ENCODE measurements at places on chromosomes 2 and 18.

DNA sequence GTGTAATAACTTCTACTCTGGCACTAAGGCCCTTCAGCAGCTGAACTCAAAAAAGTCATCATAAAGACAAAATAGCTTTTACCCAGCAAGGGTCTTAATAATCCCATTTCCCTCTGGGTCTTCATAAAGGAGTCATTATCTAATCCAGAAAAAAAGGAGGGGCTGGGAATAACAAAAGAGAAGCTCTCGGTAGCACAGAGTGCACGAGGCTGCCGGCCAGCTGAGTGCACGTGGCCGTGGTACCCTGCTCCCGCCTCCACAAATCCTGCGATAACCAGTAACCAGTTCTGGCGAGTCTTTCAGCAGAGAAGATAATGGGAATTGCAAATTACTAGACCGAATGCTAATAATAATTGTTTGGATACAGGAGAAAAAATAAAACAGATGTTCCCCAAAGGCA lies 7.5 kb downstream of the NRP2 start:
- no peak for DNase-seq

- no peak for DNase-seq
Measured at GRCh38 chr2:116440104-116440653, 1374.3 kb upstream of the DDX18 start.

- DNase-seq = no peak
Measured at GRCh38 chr18:59268721-59269562, 4.3 kb downstream of the RAX start.

GRCh38 chr18:2654928-2655177 lies 673 bp upstream of the SMCHD1 start:
- no peak for DNase-seq

DNA sequence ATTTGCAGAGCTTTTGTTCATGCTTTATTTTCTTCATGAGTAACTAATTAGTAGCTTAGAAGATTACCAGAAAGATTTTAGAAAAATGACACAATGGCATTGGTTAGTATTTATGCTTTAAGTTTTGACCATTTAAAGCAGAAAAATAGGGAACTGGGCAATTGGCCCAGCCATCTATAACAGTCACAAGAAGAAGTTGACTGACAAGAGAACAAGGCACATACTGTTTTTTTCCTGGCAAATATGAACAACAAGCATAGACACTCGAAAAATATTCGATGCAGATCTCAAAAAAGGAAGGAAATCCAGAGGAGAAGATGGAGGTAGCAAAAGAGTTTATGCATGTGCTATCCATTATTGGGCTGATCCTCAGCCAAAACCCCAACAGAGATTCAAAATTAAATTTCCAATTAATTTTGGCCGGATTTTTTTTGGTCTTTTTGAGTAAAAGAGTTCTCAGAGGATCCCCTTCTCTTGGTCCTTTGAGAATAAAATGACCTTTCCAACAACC lies 200.8 kb upstream of the SLC35G4 start:
- DNase-seq = no peak

GRCh38 chr2:46175419-46175818 lies 121.8 kb upstream of the EPAS1 start:
- DNase-seq = no peak

DNA sequence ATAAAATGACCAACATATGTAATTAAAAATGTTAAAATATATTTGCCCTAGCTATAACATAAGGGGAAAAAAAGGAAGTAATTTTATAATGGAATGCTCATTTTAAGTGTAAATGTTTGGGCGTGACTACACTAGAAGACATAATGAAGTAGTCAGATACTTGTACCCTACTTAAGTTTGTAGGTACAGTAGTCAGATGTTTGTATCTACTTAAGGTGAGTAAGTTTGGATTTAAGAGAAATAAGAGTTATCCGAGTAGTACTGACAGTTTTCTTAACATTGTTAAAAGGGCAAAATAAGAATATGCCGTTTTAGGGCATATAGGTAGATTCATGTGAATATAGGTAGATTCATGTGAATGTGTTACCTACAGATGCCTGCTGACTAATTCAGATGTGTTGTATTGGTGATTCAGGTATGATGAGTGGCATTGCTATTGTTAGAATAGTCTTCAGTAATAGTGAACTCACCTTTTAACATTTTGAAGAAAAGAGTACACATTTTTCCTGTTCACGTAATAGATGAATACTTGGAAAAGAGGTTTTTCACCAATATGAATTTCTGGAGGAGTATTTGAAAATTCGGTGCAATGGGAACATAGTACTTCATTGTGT lies 14.9 kb downstream of the VAPA start:
- no peak for DNase-seq

- no peak for DNase-seq
Measured at GRCh38 chr2:4246364-4247131, 543.2 kb downstream of the DCDC2C start.

DNA sequence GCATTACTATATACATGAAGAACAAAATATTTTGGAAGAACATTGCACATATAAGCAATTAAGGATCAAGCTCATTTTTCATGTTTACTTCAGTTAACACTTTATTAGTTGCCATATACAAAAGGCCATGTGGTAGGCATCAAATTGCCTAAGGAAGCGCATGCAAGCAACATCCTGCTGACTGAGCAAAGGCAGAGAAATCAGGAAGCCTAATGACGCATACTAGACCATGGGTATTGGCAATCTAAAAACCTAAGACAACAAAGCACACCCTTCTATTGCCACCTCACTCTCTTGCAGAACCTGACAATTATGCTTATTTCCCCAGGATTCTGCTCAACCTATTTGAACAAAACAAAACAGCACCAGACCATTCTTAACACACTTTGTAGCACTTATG lies 171.9 kb downstream of the STK39 start:
- no peak for DNase-seq

DNA sequence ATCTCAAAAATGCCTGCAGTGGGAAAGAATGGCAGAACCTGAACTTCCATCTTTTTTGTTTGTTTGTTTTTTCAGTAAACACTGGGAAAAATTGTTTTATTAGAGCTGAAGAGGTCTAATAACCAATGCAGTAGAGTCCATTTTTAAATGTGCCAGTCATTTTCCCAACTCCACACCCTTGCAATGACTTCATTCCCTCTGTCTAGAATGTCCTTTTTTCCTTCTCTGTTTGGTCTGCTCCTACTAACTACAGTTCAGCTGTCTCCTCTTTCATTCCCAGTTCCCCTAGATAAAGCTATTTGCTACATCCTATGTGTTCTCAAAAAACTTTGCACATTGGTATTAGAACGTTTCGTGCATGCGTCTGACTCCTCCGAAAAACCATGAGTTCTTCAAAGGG lies 9.3 kb upstream of the RAPH1 start:
- no peak for DNase-seq

GRCh38 chr18:32450874-32451273 lies 19.8 kb downstream of the GAREM1 start:
- DNase-seq = no peak

DNA sequence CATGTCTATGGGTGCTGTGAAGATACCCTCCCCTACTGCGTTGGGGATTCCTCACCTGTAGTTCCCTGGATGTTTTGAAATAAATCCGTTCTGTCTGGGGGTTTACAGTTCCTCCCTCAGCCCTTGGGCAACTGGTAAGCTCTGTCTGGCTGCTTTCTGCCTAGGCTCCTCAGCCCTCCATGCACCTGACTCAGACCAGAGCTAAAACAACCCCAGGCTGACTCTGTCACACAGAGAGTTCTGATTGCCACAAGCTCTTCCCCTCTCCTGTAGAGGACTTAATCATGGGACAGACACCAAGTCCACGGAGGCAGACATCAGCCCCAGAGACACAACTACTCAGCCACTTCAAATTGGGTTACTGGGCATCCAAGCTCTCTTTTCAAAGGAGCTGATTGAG lies 6.3 kb downstream of the VIT start:
- no peak for DNase-seq

DNA sequence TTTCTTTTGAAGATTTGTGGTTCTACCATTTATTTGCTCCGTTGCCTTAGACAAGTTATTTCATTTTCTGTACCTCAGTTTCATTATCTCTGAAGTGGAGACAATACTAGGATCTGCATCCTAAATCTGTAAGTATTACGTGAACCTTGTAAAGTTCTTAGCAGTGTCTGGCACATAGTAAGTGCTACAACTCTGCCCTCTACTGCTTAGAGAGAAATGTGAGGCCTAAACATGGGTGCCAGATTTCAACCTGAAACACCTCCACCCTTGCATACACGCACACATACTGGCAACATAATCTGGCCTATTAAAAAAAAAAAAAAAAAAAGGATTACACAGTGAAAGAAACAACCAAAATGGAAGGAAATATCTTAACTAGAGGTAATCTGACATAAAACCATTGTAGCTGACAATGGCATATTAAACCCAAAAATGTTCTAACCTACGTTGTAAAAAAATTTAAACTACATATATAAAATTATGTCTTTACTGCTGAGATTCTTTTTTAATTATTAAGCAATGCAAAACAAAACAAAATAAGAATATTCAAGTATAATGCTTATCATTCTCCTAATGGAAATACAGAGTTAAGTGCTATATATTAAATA lies 132.6 kb downstream of the MAP2 start:
- no peak for DNase-seq

DNA sequence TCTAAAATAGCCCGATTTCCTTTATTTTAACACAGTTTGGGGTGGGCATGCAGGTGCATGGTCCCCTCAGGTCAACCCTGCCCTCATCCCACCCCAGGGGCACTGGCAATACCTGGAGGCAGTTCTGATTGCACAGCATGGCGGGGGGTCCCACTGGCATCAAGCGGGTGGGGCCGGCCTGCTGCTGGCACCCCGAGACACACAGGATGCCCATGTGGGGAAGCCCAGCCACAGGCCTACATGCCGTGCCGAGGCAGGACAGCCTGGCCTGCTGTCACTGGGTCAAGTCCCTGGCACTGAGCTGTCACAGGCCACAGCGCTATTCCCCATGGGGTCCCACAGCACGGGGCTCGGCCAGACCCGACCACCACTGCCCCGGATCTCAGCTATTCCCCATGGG lies 11.9 kb upstream of the KCNG2 start:
- no peak for DNase-seq

DNA sequence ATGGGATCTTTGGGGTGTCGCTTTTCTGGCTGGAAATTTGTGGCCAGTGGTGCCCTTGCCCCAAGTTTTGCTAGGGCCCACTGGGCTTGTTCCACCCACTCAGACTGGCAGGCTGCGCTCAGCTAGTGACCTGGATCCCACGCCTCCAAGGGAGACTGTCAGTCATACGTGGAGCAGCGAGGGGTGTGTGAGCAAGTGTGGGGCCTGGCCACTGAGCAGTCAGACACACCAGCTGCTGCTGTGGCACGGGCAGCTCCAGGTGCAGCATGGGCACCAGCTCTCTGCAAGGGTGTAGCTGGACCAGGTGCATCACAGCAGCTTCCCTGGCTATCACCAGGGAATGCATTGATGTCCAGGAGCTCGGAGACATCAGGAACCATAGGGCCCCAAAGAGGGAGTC lies 327.0 kb downstream of the NR4A2 start:
- DNase-seq = no peak

DNA sequence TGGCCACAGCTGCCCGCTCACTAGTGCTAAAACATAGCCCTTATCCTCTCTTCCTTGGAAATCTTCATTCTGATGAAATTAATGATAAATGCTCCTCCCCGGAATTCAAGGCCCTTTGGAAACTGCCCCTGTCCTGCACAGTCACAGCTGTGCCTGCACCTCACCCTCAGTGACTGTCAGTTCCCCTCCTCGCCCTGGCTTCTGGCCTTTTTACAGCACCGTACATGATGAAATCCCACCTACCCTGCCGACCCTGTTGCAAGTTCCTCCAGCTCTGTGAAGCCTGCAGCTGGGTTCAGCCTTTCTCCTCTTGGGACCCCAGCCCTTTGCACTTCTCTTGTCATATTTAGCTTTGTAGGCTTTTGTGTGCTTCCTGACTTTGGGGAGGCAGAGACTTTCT lies 48.4 kb downstream of the DCDC2C start:
- DNase-seq = no peak

DNA sequence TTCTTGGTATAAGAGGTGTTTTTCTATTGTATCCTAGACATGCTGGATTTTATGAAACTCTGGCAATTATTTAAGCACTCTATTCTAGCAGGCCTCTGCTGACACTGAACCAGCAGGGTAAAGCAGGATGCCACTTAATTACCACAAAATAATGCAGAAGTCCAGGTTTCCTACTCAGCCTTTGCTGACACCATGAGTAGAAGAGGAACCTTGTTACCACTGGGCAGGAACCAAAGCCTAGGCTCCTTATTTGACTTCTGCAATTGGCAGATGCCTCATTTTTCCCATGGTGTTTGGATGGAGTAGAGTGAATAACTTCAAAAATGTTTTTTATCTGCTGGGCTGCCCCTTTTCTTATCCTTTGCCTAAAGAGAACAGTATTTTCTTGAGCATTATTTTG lies 60.8 kb downstream of the THNSL2 start:
- no peak for DNase-seq

DNA sequence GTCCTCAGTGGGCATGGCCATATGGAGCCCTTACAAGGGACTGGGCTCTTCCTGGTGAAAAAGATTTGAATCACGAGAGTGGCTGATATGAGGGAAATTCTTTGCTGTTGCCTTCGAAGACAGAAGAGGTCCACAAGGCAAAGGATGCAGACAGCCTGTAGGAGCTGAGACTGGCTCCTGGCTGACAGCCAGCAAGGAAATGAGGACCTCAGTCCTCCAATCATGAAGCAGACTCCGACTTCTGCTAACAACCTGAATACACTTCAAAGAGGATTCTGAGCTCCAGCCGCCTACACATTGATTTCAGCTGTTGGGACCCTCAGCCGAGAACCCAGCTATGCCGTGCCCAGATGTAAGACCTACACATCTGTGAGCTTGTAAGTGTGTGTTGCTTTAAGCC lies 3.0 kb upstream of the ST8SIA5 start:
- no peak for DNase-seq

DNA sequence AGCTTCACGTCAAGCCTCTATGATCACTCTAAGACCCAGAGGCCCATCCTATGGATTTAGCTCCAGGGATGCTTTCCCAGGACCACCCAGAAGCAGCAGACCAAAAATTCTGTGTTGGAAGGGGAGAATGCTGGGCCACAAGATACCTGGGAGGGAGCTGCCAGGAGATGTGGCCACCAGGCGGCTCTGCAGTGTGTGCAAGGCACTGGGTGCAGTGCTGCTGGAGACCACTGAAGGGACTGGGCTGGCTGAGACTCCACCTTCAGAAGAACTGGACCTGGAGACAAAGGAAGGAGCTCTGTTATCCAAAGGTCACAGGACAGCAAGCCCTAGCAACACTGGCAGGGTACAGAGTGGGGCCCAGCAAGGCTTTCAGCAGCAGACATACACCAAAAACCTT lies 34.0 kb downstream of the KANSL3 start:
- DNase-seq = no peak

DNA sequence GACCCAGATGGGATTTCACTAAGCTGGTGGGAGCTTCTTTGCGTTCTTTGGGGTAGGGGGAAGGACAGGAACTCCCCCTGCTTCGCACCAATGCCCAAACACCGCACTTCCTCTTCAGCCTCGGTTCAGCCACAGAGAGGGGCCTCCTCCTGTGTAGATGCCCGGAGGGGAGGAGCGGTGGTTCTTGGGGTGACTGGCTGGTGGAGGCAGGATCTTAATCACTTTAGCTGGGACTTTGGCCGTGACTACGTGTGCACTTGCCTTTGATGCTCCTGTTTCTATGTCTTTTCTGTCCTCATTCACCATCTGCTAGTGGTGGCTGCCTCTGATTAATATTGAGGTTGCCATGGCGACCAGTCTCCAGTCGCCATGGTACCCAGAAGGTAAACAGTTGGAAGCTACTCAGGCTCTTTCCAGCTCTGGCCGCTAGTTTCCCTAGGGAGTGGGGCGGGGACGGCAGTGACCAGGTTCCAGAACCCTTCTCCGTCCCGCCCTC lies 1.9 kb downstream of the CNGA3 start:
- DNase-seq = no peak

- no peak for DNase-seq
Measured at GRCh38 chr2:118048401-118048800, 34.5 kb upstream of the CCDC93 start.

Measured in tibial artery (tissue), 4 donors.